A549 treated with RU486 at 1 μM for 4 hours (cell line): ENCODE measurements at places on chromosomes 11 and 22. TPM values are rescaled to one million over a fixed set of nuclear protein-coding genes. Genes with fewer than 3 reads are reported as not detected.

Gene PRG2
- 0.07 TPM in 1 of 5 replicates, not detected in the others for total RNA-seq

Gene APOA5
- total RNA-seq = not detected in 5 replicates

Gene CHRM1
- total RNA-seq = 0.05 TPM in 1 of 5 replicates, not detected in the others

Gene SNX32
- 0.07 TPM in 1 of 5 replicates, not detected in the others for total RNA-seq

Gene LARGE1
- 2.8 to 5.8 TPM (median 3.9 TPM) in 5 replicates for total RNA-seq

Gene MIOX
- total RNA-seq = not detected in 5 replicates

Gene TPBGL
- total RNA-seq = 0.15 to 0.23 TPM (median 0.19 TPM) in 5 replicates
